Keratinocyte (primary cell): ENCODE measurements at places on chromosomes 3 and 15. TPM values are rescaled to one million over a fixed set of nuclear protein-coding genes. Genes with fewer than 3 reads are reported as not detected.

- no peak for DNase-seq
These were observed 22.5 kb upstream of the C15orf39 start for GRCh38 chr15:75178938-75179745.

- no peak for DNase-seq
These were observed 473.1 kb downstream of the MCTP2 start for GRCh38 chr15:94704421-94704820.

ZKSCAN7 gene
- polyA plus RNA-seq: 0.93 to 1.9 TPM (median 1.6 TPM) in 3 replicates

GRCh38 chr15:40333922-40334492 lies 6.7 kb downstream of the CCDC9B start:
- DNase-seq: no peak
